ENCODE measurements at places on chromosomes 2 and 18. TPM values are rescaled to one million over a fixed set of nuclear protein-coding genes. Genes with fewer than 3 reads are reported as not detected.

C1GALT1C1L gene
- total RNA-seq: 1.0 TPM

CAPN14 gene
- 0.33 TPM for total RNA-seq

SCN2A gene
- 7.8 TPM for total RNA-seq

CPLX4 gene
- total RNA-seq: not detected

FAM161A gene
- 1.3 TPM for total RNA-seq

THSD7B gene
- not detected for total RNA-seq

CCBE1 gene
- total RNA-seq: 69.4 TPM

IL1A gene
- 0.33 TPM for total RNA-seq

G6PC2 gene
- total RNA-seq: not detected

RUFY4 gene
- not detected for total RNA-seq

B3GNT7 gene
- 0.33 TPM for total RNA-seq

SLC5A7 gene
- not detected for total RNA-seq

CRYGC gene
- not detected for total RNA-seq

MSTN gene
- 0.29 TPM for total RNA-seq

TWIST2 gene
- 297 TPM for total RNA-seq

SDC1 gene
- total RNA-seq: 57.6 TPM

TUBB6 gene
- 933 TPM for total RNA-seq

UNC80 gene
- total RNA-seq: not detected

AAMP gene
- total RNA-seq: 157 TPM

FLACC1 gene
- 2.0 TPM for total RNA-seq

RIT2 gene
- total RNA-seq: not detected

COX7A2L gene
- 194 TPM for total RNA-seq

ALLC gene
- not detected for total RNA-seq

GKN2 gene
- not detected for total RNA-seq

TMEM247 gene
- not detected for total RNA-seq

PXDN gene
- 144 TPM for total RNA-seq

NFATC1 gene
- total RNA-seq: 1.9 TPM

ORC2 gene
- 17.6 TPM for total RNA-seq

RSAD2 gene
- 0.50 TPM for total RNA-seq

IL36G gene
- not detected for total RNA-seq

CCDC74A gene
- total RNA-seq: 12.7 TPM

COLEC12 gene
- total RNA-seq: 122 TPM

SLC9A2 gene
- total RNA-seq: under 0.01 TPM

REG3G gene
- total RNA-seq: not detected

DNAJC5G gene
- total RNA-seq: not detected

SLC14A1 gene
- 81.0 TPM for total RNA-seq

HOXD4 gene
- not detected for total RNA-seq

FIGN gene
- total RNA-seq: 1.2 TPM

ST6GAL2 gene
- total RNA-seq: under 0.01 TPM

GAL3ST2 gene
- total RNA-seq: not detected

RAB12 gene
- 62.1 TPM for total RNA-seq

VRK2 gene
- 37.2 TPM for total RNA-seq

ASB18 gene
- not detected for total RNA-seq

GNAL gene
- total RNA-seq: 0.15 TPM

PDCD1 gene
- not detected for total RNA-seq

AMMECR1L gene
- total RNA-seq: 12.9 TPM

PRKD3 gene
- total RNA-seq: 83.8 TPM

CFC1 gene
- total RNA-seq: not detected

RPS27A gene
- total RNA-seq: 1,035 TPM

PNPT1 gene
- total RNA-seq: 21.2 TPM

HRH4 gene
- under 0.01 TPM for total RNA-seq

ZFAND2B gene
- total RNA-seq: 25.9 TPM

ACTR2 gene
- 161 TPM for total RNA-seq

RTP5 gene
- not detected for total RNA-seq

CABLES1 gene
- 35.7 TPM for total RNA-seq

NFU1 gene
- 30.8 TPM for total RNA-seq

HOXD9 gene
- total RNA-seq: 0.17 TPM

BBS5 gene
- total RNA-seq: 7.6 TPM

DOK1 gene
- total RNA-seq: 27.3 TPM

Data from smooth muscle cell of trachea (primary cell).